Sigmoid colon (tissue), 7 donors: ENCODE measurements at places on chromosomes 3 and 15. TPM values are rescaled to one million over a fixed set of nuclear protein-coding genes. Genes with fewer than 3 reads are reported as not detected.

GRCh38 chr15:98331676-98332075, 316.7 kb upstream of the IGF1R start:
- DNase-seq: no peak

DNA sequence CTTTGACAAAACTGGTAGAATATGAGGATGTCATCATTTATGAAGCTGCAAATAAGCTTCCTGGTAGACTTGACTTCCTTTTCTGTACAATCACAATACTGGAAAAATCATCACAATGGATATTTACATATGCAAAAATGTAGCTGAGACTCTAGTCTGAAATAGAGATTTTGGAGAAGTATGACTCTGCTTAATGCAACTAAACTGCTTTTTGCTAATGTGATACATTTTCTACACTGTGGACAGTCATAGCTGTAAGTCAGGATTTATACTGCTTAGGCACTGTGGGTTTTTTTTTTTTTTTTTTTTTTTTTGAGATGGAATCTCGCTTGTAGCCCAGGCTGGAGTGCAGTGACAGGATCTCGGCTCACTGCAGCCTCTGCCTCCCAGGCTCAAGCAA, 34.5 kb upstream of the ST3GAL6 start:
- no peak for DNase-seq

DNA sequence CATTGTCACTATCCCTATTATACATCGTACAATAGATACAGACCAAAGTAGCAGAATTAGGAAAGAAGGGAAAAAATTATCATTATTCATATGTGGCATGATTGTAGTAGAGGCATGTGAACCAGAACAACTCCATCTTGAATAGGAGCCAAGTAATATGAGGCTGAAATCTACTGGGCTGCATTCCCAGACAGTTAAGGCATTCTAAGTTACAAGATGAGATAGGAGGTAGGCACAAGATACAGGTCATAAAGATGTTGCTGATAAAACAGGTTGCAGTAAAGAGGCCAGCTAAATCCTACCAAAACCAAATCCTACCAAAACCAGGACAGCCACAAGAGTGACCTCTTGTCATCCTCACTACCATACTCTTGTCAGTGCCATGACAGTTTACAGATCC, 1035.4 kb upstream of the SEMA6D start:
- no peak for DNase-seq

GRCh38 chr3:78887029-78887428, 880.8 kb downstream of the ROBO1 start:
- no peak for DNase-seq

- DNase-seq: no peak
Observed at GRCh38 chr15:64274341-64274950, 81.5 kb downstream of the CSNK1G1 start.

GRCh38 chr3:157700405-157700804, 197.2 kb upstream of the VEPH1 start:
- no peak for DNase-seq

DNA sequence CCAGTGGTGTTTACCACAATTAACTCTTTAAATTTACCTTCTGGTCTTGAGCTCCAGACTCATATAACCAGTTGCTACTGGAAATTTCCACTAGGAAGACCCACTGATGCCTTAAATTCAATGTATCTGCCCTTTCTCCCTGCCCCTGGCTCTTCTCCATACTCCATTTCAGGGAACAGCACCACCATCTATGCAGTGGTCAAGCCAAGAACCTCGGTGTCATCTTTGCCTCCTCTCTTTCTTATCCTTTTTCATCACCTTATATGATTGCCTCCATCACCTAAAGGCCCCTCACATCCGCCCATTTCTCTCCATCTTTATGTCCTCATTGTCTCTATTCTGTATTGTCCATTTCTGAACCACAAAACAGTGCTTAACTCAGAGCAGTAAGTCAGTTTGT, 20.7 kb upstream of the MFSD1 start:
- no peak for DNase-seq

Gene TM4SF1
- 23.5 TPM for total RNA-seq

DNA sequence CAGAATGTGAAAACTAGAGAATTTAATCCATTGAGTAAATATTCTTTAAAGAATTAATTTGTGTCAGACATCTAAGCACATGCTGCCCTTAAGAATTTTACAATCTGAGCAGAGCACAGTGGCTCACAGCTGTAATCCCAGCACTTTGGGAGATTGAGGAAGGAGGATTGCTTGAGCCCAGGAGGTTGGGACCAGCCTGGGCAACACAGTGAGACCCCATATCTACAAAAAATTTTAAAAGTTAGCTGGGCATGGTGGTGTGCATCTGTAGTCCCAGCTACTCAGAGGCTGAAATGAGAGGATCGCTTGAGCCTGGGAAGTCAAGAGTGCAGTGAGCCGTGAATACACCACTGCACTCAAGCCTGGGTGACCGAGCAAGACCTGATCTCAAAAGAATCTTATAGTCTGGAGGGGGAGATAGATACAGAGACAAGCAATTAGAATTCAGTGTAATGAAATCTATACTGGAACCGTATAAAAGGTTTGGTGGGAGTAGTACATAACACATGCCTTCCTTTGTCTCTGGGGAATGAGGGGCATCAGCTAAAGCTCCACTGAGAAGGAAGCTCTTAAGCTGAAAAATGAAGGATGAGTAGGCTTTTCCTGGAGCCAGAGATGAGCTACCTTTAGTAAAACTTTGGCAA, 21.2 kb downstream of the ATP11B start:
- no peak for DNase-seq

DNA sequence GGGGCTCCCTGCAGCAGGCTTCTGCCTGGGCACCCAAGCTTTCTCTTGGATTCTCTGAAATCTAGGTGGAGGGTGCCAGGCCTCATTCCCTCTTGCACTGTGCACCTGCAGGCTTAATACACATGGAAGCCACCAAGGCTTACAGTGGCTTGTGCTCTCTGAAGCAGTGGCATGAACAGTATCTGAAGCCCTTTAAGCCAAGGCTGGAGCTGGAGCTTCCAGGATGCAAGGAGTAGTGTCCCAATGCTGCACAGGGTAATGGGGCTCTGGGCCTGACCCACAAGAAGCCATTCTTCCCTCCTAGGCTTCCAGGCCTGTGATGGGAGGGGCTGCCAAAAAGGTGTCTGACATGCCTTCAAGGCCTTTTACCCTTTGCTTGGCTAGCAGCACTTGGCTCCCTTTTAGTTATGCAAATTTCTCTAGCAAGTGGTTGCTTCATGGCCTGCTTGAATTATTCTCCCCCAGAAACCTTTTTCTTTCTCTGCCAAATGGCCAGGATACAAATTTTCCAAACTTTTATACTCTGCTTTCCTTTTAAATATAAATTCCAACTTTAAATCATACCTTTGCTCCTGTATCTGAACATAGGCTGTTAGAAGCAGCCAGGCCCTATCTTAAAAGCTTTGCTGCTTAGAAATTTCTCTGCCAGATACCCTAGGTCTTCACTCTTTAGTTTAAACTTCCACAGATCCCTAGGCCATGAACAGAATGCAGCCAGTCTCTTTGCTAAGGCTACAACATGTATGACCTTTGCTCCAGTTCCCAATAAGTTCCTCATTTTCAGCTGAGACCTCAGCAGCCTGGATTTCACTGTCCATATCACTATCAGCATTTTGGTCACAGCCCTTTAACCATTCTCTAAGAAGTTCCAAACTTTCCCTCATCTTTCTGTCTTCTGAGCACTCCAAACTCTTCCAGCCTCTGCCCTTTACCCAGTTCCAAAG, 201.1 kb upstream of the LRRFIP2 start:
- DNase-seq: no peak

GRCh38 chr15:65962187-65962586, 92.9 kb downstream of the RAB11A start:
- no peak for DNase-seq

DNA sequence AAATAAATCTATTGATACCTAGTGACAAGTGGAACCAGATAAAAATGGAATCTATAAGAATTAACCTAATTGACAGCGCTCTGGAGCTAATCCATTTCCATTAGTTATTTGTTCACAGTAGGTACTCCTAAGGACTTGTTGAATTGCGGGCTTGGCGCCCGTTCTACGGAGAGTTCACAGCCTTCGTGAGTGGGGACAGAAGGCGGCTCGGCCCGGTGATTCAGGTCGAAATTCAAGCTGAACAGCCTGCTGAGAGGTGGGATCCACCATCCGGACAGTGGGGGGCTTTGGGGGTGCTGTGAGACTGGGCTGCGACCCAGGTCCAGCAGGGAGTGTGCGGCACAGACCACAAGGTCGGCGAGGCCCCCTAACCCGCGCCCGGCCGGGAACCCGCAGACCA, 779 bp upstream of the CTNNB1 start:
- DNase-seq: peak; percentile 75
